Heart right ventricle (tissue), 16 donors: ENCODE measurements at places on chromosomes 16 and 17. TPM values are rescaled to one million over a fixed set of nuclear protein-coding genes. Genes with fewer than 3 reads are reported as not detected.

DNA sequence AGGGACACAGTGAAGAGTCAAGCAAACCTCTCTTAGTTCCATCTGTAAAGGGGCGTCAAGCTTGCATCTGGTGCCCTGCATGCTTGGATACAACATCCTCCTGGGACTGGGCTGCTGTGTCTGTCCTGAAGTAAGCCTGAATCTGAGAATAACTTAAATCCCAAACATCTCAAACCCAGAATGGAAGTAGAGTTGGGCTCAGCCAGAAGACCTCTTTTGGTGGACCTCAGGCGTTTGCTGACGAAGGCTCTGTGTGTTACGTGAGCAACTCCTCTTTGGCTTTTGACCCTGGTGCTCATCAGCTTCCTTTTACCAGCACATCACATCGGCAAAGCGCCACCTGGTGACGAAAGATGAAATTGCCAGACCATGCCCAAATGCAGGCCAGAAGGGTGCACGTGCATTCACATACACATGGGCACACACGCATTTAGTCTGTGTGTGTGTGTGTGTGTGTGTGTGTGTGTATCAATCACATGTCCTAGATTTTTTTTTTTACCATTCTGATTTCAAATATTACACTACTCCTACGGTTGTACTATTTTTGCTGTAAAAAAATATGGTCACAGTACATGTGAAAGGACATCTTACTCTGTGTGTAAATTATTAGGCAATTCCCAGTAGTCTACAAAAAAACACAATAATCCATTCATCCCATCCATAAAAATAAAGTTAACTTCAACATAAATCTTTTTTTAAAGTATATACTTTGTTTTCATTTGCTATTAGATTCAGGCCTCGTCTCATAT, 41.1 kb upstream of the FOXJ1 start:
- DNase-seq = peak; percentile 89

DNA sequence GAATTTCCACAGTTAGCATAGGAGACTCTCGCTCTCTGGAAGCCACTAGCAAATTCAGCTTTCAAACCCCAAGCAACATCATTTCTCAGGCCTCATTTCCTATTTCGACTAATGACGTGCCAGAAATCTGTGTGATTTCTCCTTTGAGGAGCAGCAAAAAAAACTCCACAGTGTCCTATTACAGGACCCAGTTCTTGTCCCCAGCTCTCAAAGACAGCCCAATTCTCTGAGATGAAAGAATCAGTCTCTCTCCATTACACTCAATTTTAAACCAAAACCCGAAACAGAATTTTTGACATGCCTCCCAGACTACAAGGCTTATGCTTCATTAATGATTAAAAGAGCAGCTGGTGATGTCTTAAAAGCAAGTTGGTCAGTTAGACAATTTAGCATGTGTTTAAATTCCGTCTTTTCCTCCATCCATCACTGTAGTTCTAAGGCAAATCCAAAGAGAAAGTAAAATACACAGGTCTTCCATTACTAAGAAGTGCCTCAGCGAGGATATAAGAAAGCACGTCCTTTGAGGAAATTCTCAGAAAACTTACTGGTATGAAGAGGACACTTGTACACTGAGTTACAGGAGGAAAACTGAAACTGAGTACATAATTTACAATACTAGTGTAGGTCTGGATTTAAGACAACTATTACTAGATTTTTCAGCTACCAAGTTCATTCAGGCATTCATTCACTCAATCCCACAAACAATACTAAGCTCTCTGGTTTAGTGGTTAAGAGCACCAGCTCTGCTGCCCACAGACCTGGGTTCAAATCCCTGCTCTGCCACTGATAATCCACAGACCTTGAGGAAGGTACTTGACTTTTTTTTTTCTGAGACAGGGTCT, 12.5 kb downstream of the TOM1L2 start:
- DNase-seq = no peak

DNA sequence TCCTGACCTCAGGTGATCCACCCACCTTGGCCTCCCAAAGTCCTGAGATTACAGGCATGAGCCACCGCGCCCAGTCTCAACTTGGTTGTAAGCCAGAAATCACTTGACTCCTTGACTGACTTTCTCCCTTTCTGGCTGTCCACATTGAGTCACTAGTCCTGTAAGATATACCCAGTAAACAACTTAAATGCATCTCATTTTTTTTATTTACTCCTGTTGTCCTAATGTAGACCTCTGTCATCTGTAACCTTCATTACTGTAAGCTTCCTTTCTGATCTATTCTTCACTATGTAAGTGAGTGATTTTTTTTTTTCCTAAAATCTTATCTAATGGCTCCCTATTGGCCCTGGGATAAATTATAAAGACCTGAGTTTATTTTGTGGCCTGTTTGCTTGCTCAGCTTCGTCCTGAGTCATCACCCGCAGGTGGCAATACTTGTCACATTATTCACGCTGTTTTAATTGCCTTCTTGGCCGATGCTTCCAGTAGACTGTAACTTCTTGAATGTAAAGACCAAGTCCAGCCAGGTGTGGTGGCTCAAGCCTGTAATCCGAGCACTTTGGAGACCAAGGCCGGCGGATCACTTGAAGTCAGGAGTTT, 41.0 kb downstream of the PAFAH1B1 start:
- no peak for DNase-seq

DNA sequence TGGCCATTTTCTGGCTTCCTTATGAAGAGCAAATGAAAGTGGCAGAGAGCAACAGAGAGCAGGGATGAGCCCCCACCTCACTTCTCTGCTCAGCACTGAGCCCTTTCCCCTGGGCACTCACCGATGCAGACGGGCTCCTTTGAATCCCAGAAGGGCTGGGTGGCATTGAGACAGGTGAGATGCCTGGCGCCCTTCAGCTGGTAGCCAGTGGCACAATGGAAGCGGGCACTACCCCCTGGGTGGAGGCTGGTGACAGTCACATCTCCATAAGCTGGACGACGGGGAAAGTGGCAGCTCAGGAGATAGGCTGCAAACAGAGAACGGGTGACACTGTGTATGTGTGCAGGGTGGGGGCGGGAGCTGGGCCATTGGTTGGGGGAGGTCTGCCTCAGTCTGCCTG, 12.5 kb upstream of the PHF12 start:
- DNase-seq = no peak

DNA sequence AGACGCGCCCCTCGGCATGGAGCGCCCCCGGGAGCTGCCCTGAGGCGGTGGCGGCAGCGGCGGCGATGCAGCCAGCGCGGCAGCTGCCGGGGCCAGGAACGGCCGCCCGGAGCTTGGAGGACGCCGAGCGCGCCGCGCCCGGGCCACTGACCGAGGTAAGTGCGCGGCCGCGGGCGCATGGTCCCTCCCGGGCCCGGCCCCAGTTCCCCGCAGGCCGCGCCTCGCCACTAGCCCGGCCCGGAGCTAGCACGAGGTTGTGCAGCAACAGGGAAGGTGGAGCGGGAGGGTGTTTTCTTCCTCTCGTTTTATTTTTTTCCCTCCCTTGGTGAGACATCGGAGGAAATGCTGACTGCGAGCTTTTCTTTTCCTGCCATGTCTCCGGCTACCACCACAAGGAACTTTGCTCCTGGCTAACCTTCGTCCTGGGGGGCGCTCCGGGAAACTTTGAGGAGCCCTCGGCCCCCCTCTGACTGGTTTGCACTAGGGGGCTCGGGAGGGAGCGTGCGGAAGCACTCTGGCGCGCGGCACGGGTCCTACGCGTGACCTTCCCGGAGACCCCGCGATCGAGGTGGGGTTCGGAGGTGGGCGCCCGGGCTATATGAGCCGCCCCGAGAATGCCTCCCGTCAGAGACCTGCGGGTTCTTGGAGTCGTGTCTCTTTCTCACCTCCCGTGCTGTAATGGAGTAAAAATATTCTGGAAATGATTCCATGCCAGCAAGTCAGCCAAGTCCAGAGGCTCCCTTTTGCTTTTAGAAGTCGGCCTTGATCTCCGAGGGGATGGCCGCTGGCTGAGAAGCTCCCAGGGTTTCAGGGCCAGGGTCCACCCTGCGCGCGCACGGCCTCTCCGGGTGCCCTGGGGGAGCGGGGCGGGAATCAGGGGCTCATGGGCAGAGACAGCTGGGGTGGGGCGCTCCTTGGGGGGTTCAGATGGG, 868 bp downstream of the KCNJ12 start:
- DNase-seq = peak; percentile 36

GRCh38 chr17:67800495-67800928, 24.8 kb upstream of the BPTF start:
- DNase-seq = peak; percentile 77

DNA sequence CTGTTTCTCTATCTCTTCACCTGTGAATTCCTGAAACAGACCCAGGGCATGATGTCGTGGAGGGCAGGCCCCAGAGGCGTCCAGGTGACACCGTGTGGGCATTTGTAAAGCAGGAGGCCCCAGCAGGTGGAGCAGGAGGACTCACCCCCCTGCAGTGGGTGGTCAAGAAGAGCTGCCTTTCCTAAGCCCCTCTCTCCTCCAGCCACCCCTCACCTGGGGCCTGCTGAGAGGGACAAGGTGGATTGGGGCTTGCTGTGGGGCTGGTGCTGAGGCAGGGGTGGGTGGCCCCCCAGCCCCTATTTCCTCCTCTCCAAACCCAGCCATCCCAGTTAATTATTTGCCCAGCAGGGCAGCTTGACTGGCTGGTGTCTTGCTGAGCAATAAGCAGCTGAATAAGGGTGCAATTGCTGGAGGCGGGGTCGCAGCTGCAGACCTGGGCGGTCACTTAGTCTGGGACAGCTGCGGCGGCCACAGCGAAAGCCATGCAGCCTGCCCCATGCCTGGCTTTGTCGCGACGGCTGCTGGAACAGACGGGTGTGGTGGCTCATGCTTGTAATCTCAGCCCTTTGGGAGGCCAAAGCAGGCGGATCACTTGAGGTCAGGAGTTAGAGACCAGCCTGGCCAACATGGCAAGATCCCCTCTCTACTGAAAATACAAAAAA, 56.4 kb downstream of the JPH3 start:
- no peak for DNase-seq

- DNase-seq = no peak
These were observed 27.5 kb downstream of the MYBBP1A start for GRCh38 chr17:4527566-4528125.

DNA sequence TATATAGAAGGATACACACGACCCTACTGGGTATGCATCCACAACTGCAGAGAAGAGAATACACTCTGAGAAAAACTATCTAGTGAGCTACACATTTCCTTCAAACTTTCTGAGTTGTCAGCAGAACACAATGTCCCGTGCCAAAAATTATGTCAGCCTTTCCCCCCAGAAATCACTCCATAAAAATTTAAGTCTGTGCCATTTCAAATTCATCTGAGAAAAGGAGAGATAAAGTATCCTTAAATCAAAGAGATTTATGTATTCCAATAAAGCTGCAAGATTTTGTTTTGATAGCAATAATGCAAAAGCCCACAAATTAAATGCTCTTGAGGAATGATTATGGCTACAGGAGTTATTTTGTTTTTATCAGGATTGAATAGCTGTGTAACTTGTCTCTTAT, 760.1 kb downstream of the CDH11 start:
- no peak for DNase-seq

GRCh38 chr17:13787636-13788035, 185.9 kb upstream of the HS3ST3A1 start:
- DNase-seq = no peak

DNA sequence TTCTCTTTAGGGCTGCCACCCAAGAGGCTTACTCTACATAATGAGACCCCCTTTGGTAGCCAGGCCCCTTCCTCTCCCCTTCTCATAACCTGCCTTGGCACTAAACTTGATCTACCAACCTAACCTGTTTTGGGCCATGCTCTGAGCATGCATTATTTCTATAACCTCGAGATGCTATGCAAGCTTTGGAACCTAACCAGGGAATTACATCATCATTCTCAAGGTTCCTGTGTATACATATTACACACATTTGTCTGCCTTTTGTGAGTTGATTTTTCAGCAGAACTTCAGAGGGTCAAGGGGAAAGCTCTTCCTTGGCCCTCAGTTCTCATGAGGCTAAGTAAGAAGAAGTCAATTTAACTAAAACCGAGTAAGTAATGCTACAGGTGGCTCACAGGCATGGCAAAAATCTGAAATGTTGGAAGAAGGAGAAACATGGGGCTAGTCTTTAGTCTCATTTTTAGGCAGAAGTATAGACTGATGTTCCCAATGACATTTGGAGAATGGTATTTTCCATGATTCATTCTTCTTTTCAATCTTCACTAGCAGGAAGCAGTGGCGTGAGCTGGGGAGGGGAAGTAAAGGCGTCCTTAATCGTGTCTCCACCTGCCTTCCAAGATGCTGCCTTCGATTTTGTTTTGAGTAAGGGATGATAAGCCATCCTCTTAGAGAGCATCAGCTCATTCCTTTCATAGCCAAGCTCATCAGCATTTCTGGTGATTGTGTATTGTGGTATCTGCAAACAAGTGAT, 308.4 kb downstream of the ABCC12 start:
- no peak for DNase-seq

DNA sequence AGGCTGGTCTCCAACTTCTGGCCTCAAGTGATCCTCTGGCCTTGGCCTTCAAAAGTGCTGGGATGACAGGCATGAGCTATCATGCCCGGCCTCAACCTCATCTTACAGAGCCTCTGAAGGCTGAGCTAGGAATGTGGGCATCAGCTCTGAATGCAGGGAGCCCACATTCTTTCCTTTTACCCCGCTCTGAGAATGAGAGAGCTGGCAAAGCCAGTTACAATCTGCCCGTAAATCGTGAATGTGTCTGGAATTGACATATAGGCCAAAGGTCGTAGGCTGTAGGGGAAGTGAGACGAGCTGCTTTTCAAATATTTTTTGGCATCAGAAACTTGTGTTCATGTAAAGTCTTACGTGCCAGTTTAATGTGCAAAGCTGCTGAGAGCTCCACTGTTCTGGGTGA, 4.5 kb downstream of the TMEM238L start:
- no peak for DNase-seq

DNA sequence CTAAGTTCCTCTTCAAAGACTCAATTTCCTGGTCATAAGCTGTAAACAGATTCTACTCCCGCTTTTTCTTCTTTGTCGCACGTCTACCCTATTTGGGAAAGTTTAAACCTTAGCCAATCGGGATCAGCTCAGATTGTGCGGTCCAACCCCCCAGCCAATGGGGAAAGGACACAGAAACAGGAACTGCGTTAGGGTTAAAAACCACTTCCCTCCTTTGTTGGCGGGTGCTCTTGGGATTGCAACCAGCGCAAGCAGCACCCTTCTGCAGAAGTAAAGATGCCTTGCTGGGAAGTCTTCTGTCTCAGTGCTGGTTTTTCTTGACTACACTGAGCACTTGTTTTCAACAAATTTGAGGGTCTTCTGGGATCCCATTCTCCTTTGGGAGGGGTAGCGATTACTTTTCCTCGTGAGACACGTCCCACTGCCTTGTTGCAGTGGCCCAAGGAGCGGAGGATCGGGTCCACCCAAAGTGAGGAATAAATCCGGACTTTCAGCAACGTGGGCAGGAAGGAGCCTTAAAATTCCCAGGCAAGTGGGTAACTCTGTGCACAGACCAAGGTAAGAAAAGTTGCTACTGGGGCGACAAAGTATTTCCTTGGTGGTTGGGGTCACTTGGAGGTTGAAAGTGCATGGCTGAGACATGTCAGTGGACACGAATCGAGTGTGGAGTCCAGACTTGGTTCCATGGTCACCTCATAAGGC, 1.0 kb upstream of the YPEL3 start:
- no peak for DNase-seq

RCVRN gene
- total RNA-seq = 0.14 TPM

SKAP1 gene
- 0.89 TPM for total RNA-seq

UTS2R gene
- total RNA-seq = 0.42 TPM

CES4A gene
- total RNA-seq = 10.4 TPM
